ENCODE measurements at places on chromosomes 5 and 9.

DNA sequence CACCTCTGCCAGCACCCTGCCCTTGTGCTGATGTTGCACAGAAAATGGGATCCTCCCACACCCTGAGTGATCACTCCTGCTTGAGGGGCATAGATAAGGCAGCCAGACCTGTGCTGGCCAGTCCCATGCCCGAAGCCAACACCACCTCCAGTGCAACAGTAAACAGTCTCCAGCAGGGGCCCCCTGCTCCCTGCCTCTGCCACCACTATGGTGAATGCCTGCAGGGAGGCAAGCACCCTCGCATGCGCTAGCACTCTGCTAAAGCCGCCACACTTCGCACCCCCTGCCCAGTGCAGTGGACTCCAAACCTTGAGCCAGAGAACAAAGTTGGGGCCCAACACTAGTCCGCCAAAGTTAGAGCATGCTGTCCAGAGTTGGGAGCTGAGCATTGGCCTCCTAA lies 118.7 kb downstream of the PJA2 start:
- DNase-seq: no peak

- DNase-seq: no peak
Observed at GRCh38 chr5:58048954-58049353, 410.9 kb downstream of the PLK2 start.

DNA sequence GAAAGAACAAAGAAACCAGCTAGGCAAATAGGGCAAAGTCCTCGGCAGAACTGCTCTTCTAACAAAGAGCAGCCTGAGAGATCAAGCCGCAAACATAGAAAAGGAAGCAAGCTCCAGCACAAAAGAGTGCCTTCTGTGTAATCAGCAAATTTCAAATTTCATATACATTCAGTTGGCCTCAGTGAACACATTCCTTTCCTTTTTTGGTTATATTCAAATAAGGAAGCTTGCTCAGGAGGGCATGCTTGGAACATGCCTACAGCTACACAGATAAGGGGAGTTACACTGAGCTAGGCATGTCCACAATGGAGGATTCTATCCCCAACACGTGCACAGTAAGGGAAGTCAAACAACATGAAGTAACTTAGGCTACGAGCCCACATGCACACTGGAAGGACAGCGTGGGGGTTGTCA lies 23.4 kb downstream of the IL33 start:
- DNase-seq: no peak

- DNase-seq: no peak
Observed at GRCh38 chr5:164230341-164230740, 724.9 kb downstream of the MAT2B start.

- DNase-seq: no peak
Observed at GRCh38 chr9:7103367-7103766, 345.6 kb downstream of the KDM4C start.

DNA sequence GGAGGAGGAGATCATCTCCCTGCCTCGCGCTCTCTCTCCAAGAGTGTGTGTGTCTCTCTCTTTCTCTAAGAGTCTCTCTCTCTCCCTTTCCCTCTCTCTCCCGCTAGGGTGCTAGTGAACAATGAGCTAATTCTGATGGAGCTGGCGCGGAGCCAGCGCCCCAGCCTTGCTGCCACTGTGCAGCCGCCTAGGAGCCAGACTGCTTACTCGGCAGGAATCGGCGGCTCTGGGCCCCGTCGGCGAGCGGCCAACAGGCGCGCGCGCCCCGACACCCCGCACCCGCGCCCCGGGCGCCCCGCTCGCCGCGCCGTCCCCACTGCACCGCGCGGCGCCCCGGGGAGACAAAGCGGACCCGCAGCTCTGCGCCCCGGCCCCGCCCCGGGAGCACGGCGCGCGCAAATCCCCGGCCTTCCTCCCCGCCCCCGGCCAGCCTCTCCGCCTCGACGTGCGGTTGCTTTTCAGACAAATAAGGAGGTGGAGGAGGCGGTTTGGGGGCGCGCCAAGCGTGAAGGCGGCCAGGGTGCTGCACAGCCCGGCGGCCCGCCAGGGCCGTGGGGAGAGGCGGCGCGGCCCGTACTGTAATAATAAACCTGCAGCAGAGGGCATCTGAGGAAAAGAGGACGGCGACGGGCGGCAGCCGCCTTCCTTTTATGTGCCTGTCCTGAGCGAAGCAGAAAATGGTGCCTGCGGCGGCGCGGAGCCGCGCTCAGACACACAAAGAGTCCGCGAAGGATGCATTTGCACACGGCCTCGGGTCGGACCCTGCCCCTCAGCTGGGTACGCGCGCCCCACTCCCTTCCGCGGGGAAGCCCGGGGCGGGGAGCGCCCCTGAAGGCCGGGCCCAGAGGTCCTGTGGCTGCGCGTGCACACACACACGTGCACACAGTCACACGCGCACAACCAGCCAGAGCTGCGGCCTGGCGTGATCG lies 625 bp upstream of the NREP start:
- DNase-seq: peak; percentile 84

GRCh38 chr9:104074876-104075275 lies 19.2 kb upstream of the SMC2 start:
- no peak for DNase-seq

DNA sequence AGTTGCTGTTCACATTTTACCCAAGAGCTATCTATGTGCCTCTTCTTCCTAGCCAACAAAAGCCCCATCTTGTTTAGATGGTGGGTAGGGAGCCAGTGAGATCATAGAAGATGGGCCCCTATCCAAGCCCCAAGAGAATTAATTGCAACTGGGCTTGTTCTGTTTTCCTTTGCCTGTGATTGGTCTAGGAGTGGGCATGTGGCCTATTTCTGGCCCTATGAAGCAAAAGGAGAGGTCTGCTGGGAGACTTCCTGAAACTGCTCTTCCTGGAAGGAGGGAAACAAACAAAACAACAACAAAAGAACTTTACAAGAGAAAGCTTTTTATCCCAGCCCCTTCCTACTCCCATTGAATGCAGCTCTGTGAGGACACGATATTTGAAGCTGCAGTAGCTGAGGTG lies 32.5 kb upstream of the ALDOB start:
- DNase-seq: no peak

Measured in germinal center (tissue), 1 donor.